ENCODE measurements at places on chromosomes 4 and X.

DNA sequence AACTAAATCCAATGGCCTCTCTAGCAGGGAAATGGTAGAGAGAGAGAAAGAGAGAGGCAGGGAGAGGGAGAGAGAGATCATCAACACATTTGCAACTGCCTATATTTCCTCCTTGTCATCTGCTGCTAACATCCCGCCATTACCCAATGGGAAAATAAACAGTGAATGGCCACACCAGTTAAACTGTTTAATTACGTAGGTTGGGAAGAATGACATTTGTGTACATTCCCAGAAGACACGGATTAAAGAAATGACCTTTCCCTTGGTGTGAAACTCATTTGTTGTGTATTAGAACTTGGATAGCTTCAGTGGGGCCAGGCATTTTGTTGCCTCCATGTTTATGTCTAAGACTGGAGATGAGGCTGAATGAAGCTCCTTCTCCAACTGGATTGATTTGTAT, 95.8 kb upstream of the GPC4 start:
- H3K4me3 ChIP-seq: no peak overlapping the region
- DNase-seq: no peak
- H3K36me3 ChIP-seq: no peaks in the 10 kb centered on the region
- no peak overlapping the region for H3K27ac ChIP-seq
- H3K27me3 ChIP-seq: no peaks in the 10 kb centered on the region
- H3K4me1 ChIP-seq: no peaks in the 10 kb centered on the region

GRCh38 chr4:45358573-45359506, 632.5 kb upstream of the GNPDA2 start:
- H3K4me3 ChIP-seq: no peak overlapping the region
- H3K36me3 ChIP-seq: no peaks in the 10 kb centered on the region
- no peak overlapping the region for H3K27ac ChIP-seq

GRCh38 chr4:159977907-159978617, 875.2 kb downstream of the RAPGEF2 start:
- H3K36me3 ChIP-seq: no peaks in the 10 kb centered on the region
- no peak overlapping the region for H3K27ac ChIP-seq
- H3K4me3 ChIP-seq: no peak overlapping the region
- H3K27me3 ChIP-seq: no peaks in the 10 kb centered on the region

DNA sequence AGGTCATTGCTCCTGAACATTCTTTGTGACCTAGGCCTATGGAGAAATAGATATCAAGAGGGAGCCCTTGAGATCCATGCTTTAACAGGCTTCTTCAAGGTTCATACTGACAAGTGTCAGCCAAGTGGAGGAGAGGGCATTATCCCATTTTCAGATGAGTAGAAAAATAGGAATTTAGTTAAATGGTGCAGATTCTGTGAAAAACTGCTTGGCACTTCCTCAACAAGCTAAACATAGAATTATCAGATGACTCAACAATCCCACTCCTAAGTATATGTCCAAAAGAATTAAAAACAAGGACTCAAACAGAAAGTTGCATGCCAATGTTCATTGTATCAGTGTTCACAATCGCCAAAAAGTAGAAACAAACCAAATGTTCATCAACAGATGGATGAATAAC, 43.8 kb upstream of the KCNIP4 start:
- no peaks in the 10 kb centered on the region for H3K4me1 ChIP-seq
- H3K4me3 ChIP-seq: no peak overlapping the region
- H3K27me3 ChIP-seq: no peaks in the 10 kb centered on the region
- no peak overlapping the region for H3K27ac ChIP-seq

- H3K27me3 ChIP-seq: no peaks in the 10 kb centered on the region
- H3K4me1 ChIP-seq: no peaks in the 10 kb centered on the region
- peaks cover 8% of the 10 kb centered on the region for H3K36me3 ChIP-seq
Observed at GRCh38 chr4:101081695-101082369, 265.5 kb downstream of the PPP3CA start.

DNA sequence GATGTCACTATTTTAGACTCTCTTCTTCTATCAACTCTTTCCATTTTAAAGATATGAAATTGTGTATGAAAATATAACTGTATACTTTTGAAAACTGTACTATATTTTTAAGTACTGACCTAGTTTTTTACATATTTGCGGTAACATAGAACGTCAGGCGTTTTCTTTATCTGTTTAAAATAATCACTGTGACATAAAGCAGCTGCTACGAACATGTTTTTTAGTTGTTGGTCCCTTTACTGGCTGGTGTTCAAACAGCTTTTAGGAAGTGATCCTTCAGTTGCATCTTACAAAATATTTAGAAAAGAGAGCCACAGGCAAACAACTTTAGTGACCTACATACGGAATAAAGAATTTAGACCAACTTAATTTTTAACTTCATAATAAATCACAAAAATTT, 73.1 kb downstream of the METTL14 start:
- peaks cover 10% of the 10 kb centered on the region for H3K36me3 ChIP-seq
- H3K4me1 ChIP-seq: no peaks in the 10 kb centered on the region
- H3K27me3 ChIP-seq: no peaks in the 10 kb centered on the region
- H3K27ac ChIP-seq: no peak overlapping the region
- no peak overlapping the region for H3K4me3 ChIP-seq
- DNase-seq: no peak

GRCh38 chrX:151801980-151802379, 67.4 kb downstream of the CNGA2 start:
- no peak overlapping the region for H3K27ac ChIP-seq
- DNase-seq: no peak
- H3K4me1 ChIP-seq: no peaks in the 10 kb centered on the region
- H3K36me3 ChIP-seq: no peaks in the 10 kb centered on the region
- H3K4me3 ChIP-seq: no peak overlapping the region

GRCh38 chr4:26369581-26369980, 48.8 kb downstream of the RBPJ start:
- H3K4me1 ChIP-seq: peaks cover 14% of the 10 kb centered on the region
- no peaks in the 10 kb centered on the region for H3K36me3 ChIP-seq
- H3K4me3 ChIP-seq: no peak overlapping the region

GRCh38 chr4:7612311-7612897, 177.7 kb upstream of the PSAPL1 start:
- DNase-seq: no peak
- H3K27ac ChIP-seq: no peak overlapping the region
- no peaks in the 10 kb centered on the region for H3K4me1 ChIP-seq
- H3K27me3 ChIP-seq: no peaks in the 10 kb centered on the region

Data from effector memory CD4-positive, alpha-beta T cell (primary cell).